Left colon (tissue), 2 donors: ENCODE measurements at places on chromosomes 1 and 21. TPM values are rescaled to one million over a fixed set of nuclear protein-coding genes. Genes with fewer than 3 reads are reported as not detected.

Gene NOS1AP
- total RNA-seq: 11.3 TPM

Gene ACAP3
- 49.2 TPM for total RNA-seq

DNA sequence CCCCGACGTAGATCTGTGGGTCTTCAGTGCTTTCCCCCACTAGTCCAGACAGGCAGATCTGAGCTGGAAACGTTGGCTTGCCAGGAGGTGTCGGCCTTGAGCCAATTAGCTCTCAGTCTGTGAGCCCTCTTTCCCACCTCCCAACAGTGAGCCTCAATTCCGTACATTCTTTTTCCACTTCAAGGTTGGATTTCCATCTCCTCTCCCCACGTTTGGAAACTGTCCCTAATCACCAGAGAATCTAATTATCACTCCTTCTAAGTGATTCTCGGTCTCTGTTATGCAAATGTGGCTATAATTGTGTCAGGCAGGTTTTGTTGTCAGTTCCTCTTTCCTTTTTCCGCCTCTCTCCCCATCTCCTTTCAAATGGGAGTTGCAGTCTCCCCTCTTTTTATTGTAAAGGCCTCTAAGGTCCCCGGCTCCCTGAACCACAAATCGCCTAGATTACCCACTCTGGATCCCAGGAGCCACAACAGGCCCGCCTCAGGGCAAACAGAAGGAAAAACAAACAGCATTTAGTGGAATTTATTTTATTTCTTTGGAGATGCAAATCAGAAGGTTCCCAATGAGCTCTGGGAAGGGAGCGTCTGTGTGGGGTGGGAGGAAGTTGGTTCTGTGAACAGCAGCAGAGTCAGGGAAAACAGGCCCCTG, 29.4 kb upstream of the LRRN2 start:
- DNase-seq: no peak

- no peak for DNase-seq
Observed at GRCh38 chr1:223358826-223359225, 5.2 kb downstream of the SUSD4 start.

GRCh38 chr1:39220891-39221870, 16.7 kb downstream of the MACF1 start:
- no peak for DNase-seq

DNA sequence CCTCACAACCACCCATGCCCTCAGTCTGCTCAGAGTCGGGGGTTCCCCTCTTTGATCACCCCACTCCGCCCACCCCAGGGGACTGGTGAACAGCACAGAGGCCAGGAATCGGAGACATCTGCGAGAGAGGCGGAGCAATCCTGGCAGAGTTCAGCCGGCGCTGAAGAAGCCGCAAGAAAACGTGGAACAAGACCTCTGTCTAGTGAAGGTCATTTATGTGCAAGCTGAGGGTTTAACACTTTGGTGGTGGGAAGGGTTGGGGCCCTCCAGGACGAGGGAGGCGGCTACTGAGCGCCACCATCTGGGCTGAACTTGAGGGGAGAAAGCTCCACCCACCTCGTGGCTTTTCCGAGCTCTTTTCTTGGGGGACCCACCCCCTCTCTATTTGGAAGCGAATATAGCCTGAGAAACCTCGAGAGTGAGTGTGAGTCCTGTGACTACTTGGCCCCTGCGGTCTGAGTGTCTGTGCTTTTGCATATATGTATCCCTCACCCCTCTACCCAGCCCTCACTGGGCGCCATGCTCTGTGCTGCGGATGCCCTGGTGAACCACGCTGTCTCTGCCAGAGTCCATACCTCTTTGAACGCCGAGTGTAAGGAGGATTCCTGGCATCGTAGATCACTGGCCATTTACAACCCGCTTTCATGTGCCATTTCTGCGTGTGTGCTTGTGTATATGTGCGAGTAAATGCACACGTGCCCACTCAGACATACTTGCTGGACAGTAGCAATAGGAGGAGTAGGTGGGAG, 1.2 kb upstream of the EPHA10 start:
- no peak for DNase-seq

DNA sequence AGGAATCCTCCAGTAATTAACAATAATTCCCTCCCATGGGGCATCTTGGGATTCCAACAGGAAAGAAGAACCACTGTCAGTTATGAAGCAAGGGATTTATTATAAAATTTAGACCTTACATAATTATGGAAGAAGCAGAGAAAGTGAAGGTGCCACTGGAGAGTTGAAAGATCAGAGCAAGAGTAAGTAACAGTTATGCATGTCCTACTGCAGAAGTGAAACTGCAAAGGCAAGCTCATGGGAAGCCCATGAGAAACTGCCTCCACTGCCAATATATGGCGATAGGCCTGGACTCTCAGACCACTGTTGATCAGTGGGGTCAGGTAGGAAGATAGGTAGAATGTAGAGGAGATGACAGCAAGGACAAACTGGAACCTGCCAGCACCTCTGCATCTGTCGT, 123.6 kb upstream of the ZNF648 start:
- DNase-seq: no peak

- no peak for DNase-seq
Observed at GRCh38 chr1:173224949-173225348, 17.8 kb upstream of the TNFSF4 start.

DNA sequence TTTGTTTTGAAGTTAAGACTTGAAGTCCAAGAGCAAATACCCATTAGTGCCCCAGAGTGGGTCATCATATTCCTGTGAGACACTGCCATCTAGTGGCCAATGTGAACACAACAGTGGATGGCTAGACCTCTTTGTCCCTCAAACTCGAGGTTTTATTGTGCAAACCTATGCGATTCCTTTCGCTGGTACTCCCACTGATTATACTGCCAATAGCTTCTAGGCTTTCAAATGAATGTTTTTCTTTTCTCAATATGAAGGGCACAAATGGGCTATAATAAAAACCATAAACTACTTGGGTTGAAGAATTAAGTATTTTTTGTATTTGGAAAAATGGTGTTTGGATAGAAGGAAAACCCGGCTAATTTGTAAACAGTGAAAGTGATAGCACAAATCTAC, 100.4 kb upstream of the ZNF281 start:
- peak; percentile 44 for DNase-seq

GRCh38 chr1:47229031-47229885, 2.8 kb downstream of the TAL1 start:
- no peak for DNase-seq

GRCh38 chr1:27661412-27662075, 10.4 kb downstream of the IFI6 start:
- DNase-seq: no peak

DNA sequence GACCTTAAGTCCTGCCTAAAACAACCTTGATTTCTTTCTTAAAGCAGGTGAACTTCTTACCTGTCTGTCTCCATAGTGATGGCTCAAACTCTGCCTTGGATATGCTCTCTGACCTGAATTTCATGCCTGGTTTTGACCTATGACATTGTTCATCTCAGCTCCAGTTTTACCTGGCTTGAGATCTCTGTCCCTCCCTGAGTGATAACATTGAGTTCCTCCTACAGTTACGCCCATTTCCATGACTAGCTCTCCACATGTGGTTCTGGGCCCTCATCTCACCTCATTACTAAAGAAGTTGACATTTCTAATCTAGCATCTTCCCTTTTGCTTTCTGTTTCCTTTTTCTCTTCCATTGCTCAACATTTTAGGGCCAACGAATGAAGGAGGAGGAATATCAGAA, 233.1 kb downstream of the HHIPL2 start:
- DNase-seq: no peak

- no peak for DNase-seq
Observed at GRCh38 chr1:182702826-182703524, 18.6 kb upstream of the RGS8 start.

DNA sequence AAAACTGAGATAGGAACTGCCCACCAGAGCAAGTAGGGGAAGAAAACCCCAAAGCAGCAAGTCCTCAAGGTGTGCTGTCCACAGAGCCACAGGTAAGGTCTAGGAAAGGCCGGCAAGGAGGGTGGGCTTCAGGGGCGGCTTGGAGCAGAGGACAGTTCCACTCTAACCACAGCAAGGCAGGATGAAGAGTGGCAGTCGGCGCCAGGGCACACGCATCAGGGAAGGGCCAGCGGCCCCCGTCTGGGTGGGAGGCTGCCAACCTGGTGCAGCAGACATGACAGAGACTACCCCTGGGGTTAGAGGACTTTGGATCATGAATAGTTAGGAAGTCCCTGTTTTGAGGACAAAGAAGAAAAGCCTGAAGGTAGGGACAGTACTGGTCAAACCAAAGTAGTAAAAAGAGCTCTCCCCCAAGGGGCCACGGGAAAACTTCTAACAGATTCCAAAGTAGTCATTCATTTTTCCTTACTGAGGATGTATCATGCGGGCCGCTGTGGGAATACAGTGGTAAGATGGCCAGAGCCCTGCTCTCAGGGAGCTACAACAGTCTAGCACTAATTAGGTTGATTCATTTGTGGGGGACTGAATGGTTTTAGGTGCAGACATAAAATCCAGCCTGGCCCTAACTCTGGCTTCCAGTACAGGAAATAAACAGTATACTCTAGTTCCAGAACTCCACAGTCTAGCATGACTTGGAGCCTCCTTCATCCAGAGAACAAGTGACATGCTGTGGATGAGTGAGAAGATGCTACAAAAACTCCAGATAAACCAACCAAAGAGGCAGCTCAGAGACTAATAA, 3.5 kb upstream of the RAP1GAP start:
- DNase-seq: no peak
